NCI-H526 (cell line): ENCODE measurements at places on chromosomes 13 and 19.

DNA sequence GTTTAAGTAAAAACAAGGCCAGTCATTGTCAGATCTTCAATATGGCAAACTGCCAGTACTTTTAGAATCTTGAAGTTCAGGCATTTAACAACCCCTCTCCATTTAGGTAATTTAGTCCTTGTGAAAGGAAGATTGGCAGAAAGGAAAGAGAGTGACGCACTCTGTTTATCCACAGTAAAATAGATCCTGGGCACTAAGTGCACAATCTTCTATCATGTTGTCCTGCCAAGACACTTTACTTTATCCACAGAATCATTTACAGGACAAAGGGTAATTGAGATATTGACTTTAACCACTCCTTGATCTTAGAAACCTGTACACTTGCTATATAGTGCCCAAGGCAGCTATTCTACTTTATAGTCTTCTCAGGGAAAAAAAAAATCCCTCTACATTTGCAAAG is 786.4 kb upstream of the SLITRK1 start:
- no peak for DNase-seq

- peak; percentile 75 for DNase-seq
Observed at GRCh38 chr13:113489549-113490495, 689 bp downstream of the DCUN1D2 start.

DNA sequence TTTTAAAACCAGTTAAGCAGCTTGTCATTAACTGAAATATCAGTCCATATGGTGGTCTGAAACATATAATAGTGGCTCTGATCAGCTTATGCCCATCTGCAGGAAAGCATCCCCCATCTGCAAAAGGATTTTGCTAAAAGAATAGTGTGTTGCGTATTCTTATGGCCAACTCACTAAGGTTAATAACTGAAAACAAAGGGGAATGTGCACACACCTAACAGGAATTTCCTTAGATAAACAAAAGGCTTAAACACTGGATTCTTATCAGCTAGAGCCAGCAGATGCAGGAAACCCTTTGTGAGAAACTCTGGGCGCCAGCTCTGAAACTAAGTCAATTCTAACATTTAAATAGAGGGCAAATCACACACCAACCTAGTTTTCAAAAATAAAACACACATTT is 22.1 kb downstream of the VPS36 start:
- DNase-seq = peak; percentile 98

DNA sequence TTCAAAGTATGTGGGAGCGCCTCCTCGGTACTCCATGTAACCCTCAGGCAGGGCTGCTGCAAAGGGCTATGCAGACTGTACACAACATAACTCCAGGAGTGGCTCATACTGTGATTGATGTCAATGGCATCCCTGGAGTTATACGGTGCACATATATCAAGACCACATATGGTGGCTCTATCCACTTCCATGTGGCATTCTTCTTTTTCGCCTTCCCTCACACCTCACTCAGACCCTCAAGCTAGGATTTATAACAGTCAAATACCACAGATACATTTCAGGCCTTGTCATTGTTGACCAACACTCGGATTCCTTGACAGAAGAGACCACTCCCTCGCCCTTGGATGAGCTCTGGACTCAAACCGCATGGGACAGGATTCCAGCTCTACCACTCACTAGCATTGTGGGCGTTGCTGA is 11.3 kb upstream of the UBL3 start:
- no peak for DNase-seq

GRCh38 chr13:52405767-52406494 is at the start of gene THSD1:
Gene THSD1, minus strand, starts transcription at chr13:52406172. Its CDS starts 3,572 bp downstream, at chr13:52402600.
- DNase-seq = peak; percentile 79

DNA sequence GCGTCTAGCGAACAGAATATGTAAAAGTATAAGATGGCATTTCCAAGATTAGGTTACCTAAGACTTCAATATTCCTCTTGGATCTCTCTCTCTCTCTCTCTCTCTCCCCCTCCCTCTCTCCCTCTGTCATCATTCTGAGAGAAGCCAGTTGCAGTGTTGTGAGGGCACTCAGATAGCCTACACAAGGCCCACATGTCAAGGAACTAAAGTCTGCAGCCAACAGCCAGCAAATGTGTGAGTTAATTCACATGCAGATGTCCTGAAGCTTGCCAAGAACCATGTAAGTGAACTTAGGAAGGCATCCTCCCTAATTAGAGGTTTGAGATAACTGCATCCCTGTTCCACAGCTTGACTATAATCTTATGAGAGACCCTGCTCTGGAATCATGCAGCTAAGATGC is 822.9 kb upstream of the PRR20A start:
- DNase-seq = no peak

DNA sequence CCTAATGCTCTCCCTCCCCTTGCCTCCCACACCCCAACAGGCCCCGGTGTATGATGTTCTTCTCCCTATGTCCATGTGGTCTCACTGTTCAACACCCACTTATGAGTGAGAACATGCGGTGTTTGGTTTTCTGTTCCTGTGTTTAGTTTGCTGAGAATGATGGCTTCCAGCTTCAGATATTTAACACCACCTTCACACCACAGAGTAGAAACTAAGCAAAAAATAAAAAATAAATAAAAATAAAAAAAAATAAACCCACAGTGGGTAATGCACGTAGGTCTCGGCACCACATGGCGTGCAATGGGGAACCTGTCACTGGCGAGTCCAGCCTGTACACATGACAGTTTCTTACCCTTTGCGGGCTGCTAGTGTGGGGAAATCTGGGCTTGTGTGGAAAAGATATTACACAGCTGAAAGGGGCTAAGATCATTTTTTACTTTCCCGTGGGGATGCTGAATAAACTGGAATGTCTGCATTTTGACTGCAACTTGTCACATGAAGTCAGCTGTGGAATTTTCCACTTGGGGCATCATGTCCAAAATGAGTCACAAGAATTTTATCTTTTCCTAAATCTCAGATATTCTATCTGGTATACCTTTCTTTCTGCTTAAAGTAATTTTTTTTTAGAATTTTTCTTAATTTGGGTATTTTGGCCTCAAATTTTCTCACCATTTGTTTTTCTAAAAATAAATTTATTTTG is 170.5 kb downstream of the IRS2 start:
- no peak for DNase-seq

DNA sequence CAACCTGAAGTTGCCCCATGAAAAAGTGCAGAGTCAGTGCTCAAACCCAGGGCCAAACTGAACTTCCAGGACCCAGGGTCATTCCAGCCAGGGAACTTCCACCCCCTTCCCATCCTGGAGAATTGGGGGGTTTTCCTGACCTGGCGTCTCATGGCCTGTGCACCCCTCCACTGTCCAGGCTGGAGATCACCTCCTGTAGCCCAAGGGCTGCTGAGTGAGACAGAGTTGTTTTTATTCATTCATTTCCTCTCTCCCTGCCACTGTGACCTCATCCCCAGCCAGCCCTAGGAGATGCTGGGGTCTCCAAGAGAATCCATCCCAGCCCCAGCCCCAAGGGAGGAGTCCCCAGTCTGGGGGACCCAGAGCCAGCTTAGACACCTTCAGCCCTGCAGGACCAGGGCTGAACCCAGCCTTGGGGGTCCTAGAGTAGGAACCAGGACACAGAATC is 4.2 kb downstream of the FCHO1 start:
- no peak for DNase-seq

- no peak for DNase-seq
Observed at GRCh38 chr13:24135674-24136300, 24.7 kb upstream of the SPATA13 start.

GRCh38 chr13:113838711-113839201 is 25.1 kb downstream of the GAS6 start:
- no peak for DNase-seq

DNA sequence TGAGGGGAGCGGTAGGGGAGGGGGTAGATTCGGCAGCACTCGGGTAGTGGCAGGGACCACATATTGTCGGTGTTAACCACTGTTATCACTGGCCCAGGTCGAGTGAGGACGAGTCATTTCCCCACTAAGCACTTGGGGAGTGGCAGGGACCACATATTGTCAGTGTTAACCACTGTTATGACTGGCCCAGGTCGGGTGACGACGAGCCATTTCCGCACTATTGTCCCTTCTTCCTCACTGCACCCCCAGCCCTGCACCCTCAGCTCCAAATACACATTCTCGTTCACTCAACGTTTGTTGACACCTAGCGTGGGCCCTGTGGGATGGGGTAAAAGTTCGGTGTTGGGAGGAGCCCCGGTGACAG is 467 bp upstream of the CLN5 start:
- no peak for DNase-seq

DNA sequence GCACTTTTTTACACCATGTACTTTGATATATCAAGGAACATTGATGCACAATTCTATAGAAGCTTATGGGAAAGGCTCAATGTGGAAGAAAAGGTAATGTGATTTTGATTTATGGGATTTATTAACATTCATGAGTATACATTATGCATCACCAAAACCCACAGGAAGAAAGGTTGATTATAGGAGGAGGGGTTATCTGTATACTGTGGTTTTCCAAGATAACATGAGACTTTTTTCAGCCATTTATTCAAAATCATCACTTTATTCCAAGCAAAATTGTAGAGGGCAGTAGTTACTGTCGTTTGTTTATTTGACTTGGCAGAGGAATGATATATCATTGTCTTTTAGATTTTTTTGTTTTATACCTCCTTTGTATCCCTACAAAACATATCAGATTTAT is 54.9 kb downstream of the WDFY2 start:
- no peak for DNase-seq

DNA sequence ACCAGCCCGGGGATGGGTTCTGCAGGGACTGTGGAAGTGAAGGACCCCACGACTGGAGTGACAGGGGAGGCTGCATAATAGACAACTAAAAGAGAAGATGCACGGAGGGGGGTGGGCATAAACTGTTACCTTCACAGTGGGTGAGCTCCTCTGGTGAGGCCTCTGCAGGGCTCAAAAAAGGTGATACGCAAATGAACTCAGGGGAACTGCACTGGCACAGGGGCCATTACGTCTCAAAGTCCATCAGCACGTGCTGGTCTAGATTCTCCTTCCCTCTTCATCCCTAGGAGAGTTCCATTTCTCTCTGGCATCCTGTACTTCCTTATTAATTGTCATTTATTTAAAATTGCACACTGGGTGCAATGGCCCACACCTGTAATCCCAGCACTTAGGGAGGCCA is 8.1 kb upstream of the FFAR2 start:
- DNase-seq = no peak

DNA sequence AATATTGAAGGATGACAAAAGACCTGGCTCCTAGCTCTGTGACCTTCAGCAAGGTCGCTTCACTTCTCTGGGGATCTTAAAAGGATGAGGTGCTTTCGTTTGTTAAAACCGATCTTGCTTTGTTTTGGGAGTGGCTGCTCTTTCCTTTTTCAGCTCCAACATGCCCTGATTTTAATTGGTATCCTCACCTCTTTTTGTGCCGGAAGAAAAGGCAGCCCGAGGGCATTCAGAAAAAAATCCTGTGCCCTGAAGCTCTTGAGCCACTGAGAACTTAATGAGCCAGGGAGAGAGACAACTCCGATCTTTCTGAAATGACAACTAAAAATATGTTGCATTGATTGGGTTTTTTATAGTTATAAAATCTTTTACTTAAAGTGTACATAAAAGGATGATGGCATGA is 19.4 kb downstream of the CLDN10 start:
- DNase-seq = no peak

GRCh38 chr13:30882026-30882850 is 23.8 kb upstream of the MEDAG start:
- no peak for DNase-seq

DNA sequence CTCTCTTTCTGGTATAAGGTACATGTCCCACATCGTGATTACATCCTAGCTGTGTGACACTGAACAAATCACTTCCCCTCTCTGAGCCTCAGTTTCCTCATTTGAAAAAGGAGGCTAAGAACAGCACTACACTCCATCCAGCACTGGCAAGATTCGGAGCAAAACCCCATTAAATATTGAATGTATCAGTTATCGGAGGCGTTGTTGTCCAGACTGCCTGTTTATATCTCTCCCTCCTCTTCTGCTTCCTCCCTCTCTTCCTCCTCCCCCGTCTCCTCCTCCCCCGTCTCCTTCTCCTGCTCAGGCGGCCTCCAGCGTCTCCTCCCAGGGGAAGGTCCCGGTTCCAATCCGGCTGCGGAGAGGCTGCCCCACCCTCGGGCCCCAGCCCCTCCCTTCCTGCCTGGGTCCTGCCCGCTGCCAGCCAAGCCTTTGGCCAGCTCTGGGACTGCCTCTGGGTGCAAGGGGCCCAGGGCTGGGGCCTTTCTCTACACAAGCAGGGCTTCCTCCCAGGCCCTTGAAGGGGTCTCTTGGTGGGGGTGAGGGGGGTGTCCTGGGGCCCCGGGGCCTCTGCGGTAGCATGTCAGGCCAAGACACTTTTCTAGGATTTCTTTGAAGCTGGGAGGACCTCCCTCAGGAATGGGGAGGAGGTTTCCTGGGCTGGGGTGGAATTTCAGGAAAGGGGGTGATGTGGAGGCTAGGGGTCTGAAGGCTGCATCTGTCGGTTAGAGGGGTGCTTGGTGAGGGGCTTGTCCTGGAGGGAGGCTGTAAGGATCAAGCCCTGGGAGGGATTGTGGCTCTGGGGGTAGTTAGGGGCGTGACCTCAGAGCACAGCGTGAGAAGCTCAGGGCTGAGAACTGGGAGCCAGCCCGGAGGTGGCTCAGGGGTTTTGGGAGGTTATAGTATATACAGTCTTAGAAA is 1.9 kb downstream of the RRAS start:
- DNase-seq = peak; percentile 42

DNA sequence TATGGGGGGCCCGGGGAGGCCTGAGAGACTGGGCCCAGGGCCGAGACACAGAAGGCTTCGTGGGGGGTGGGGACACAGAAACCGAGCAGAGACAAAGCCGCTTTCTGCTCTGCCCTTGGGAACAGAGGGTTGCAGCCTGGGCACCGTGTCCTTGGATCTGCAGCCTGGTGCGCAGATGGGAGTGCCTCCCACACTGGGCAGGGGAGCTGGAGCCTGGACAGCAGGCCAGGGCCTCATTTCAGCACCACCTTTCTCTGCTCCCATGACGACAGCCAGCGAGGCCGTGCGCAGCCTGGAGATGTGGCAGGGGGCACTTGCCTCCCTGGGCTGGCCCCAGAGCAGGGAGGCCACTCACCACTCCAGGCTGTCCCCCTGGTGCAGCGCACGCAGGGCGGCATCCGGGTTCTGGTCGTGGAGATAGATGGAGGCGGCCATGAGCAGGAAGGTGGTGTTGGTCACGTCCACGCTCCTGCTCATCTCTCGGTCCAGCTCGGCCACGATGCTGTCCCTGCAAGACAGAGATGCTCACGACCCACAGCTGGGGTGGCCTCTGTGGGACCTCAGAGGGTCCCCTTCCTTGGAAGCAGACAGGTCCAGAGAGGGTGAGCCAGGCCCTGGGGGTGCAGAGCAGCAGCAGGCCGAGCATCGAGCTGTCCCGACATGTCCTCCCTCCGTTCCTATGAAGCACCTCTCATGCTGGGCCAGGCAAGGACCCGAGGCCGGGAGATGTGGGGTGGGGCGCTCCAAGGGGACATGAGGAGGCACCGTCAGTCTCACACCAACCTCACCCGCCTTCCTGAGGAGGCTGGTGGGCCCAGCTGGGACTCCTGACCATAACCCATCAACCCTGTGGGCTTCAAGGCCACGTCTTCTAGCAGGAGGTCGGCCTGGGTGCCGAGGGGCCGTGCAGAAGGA is 10.9 kb upstream of the CERS1 start:
- DNase-seq = no peak

GRCh38 chr19:12052497-12053169 is at the start of gene ZNF878:
Gene ZNF878, minus strand, starts transcription at chr19:12052961. Its CDS starts 160 bp downstream, at chr19:12052801.
- peak; percentile 84 for DNase-seq
